ENCODE measurements at places on chromosomes 1 and 21.

GRCh38 chr1:184385865-184386311, 941 bp upstream of the C1orf21 start:
- DNase-seq = no peak

- DNase-seq = no peak
Measured at GRCh38 chr1:198203434-198203833, 46.6 kb downstream of the NEK7 start.

DNA sequence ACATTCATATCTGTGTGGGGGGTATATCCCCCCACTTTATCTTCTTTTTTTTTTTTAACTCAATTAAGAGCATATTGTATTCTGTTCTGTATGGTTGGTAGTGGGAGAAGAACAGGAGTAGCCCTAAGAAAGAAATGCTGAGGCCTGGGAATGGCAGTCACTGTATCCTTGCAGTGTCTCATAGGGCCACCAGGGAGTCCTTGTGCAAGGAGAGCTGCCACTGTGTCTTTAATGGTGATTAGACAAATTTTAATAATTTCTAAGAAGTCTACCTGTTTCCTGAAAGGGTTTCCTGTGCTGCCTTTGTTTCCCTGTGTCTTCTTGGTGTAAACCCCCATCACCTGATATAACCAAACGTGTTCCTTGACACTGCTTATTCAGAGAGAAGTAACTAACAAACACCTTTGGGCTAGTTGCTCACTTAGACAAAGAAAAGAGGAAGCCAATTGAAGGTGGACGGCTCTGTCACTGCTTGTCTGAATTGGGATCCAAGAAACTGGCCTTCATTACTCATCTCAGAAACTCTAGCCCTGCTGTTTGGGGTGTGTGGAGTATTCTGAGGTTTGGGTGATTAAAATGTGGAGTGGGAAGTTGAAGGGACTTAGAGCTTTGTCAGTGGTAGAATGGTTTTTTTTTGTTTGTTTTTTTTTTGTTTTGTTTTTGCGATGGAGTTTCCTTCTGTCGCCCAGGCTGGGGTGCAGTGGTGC, 15.2 kb downstream of the GIPC2 start:
- no peak for DNase-seq

GRCh38 chr1:188822248-188822647, 1655.4 kb downstream of the BRINP3 start:
- no peak for DNase-seq

DNA sequence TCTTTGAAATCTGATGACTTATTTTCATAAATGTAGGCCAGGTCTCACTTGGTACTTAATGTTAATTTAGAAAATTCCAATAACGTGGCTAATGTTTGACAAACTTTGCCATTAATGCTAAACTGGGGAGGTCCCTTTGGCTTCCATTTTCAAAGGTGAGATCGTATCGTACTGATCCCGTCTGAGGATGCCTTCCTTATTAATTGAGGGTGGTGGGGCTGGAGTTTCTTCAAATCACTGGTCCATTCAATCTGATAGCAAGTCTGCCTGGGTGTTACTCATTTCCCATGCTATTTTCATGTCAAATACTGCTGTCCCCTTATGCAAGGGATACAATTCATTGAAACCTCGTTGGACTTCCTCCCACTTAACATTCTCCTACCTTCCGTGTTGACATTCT, 327.1 kb downstream of the DISC1 start:
- DNase-seq = no peak

DNA sequence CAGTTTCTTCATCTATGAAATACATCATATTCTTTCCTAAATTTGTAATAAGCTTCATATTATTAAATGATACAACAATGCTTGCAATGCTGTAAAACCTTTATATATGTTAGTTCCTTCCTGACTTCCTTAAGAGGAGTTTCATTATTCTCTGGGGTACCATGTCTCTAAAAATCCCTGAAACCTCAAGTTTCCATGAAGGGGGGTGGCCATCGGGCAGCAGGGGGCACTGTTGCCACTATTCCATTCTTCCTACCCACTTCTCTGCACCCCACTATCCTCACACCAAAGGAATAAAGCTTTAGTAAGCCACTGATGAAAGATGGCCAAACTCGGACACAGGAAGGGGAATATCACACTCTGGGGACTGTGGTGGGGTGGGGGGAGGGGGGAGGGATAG, 9.0 kb upstream of the DMRTB1 start:
- no peak for DNase-seq

DNA sequence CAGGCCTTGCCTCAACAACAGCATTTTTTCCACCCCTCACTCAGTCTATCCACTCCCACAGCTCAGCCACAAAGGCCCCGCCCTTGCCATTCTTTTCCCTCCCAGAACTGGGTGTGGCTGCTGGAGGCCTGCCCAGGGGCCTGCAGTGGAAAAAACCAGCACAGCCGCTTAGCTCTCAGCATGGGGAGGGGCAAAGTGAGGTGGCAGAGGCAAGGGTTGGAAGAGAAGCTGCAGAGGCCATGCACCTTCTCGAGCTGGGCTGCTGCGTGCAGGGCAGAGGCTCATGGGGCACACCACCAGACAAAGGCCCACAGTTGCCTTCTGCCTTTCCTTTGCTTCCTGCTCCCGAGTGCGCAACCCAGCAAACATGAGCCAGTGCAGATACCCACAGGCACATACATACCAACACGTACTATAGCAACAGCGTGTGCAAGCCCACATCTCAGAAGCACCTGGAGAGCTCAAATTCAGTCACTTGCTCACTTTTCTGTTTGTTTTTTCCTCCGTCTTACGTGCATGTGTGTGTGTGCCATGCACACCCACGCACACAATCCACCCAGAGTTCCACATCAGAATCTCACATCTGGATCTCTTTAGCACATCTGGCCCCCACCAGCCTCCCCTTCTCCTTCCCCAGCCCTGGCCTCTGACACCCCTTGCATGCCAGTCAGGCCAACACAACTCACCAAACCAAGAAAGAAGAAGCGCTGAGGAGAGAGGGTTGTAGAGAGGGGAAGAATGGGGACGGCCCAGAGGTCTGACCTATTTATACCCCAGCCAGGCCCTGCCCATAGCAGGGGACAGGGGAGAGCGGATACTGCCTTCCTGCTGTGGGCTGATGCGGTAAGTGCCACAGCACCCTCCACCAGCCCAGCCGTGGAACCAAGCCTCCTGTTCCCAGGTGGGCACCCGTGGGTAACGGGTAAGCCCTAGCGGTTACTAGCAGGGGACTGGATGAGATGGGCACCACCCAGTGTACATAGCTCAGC, at the start of gene S100A4:
S100A4 (minus strand) TSS at position 740 of the 989 bp plus-strand sequence. CDS start 1,012 bp downstream, outside the sequence.
- DNase-seq = no peak
